CD4-positive, alpha-beta T cell treated with Interferon alpha-2 for 1 hour (primary cell): ENCODE measurements at places on chromosomes 6 and 20.

GRCh38 chr6:132675749-132676148 is 16.8 kb upstream of the TAAR1 start:
- DNase-seq: peak; percentile 10

DNA sequence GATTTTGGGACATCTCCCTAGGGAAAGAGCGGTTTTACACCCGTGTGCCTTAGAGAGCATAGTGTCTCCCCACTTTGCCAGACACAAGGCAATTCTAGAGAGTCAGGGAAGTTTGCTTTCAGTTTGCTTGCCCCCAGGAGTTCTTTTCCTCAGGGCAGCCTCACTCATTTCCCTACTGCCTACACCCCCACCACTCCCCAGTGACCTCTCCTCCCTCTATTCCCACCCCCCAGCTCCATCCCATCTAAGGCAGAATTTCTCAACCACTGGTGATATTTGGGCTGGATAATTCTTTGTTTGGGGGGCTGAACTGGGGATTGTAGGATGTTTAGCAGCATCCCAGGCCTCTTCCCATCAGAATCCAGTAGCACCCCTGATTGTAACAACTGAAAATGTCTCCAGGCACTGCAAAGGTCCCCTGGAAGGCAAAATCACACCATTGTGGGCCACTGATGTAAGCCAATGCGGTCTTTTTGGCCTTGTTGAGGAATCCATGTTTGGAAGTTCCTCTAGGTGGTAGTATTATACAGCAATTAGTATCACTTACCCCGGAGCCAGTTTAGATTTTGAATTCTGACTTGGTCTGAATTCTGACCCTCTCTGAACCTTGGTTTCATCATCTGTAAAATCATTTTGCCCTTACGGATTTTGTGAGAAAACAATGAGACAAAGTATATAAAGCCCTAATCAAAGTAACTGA is 1.3 kb downstream of the EPPIN start:
- no peak for DNase-seq

- no peak for DNase-seq
Observed at GRCh38 chr6:15048367-15048766, 197.5 kb upstream of the JARID2 start.

DNA sequence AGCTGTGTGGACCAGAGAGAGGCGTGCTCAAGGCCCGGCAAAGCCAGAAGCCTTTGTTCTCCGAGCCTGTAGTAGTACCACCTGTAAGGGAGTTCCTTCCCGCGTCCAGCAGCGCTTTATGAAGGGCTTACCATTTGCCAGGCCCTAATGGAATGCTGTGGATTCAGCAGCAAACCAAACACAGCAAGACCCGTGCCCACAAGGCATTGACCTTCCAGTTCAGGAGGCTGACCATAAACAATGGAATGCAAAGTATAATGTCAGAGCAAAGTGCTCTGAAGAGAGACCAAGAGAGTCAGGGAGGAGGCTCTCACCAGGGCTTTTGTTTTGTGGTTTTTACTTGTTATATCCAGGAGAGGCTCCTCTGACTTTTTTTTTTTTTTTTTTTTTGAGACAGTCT is 209.8 kb downstream of the ZMYND8 start:
- no peak for DNase-seq

- DNase-seq: peak; percentile 17
Observed at GRCh38 chr6:87066449-87067333, 28.2 kb downstream of the CGA start.

GRCh38 chr20:43840382-43841070 is 74.1 kb upstream of the TOX2 start:
- peak; percentile 36 for DNase-seq

DNA sequence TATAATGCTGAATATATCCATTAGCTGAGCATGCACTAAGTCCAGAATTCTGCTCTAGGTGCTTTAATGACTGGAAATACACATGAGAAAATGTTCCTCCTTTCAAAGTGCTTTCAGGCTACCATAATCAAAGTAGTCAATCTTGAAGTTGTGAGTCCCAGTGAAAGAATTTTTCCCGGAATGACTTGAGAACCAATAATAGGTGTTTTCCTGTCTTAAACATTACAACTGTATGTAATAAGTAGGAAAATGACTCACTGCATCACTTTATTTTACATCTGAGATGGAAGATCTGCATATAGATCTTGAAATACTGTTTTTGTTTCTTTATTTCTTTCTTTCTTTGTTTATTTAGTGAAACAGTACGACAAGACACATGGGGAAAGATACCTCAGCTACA is 437.4 kb upstream of the JAG1 start:
- no peak for DNase-seq

- DNase-seq: no peak
Observed at GRCh38 chr20:44442298-44443070, 33.2 kb upstream of the TTPAL start.

DNA sequence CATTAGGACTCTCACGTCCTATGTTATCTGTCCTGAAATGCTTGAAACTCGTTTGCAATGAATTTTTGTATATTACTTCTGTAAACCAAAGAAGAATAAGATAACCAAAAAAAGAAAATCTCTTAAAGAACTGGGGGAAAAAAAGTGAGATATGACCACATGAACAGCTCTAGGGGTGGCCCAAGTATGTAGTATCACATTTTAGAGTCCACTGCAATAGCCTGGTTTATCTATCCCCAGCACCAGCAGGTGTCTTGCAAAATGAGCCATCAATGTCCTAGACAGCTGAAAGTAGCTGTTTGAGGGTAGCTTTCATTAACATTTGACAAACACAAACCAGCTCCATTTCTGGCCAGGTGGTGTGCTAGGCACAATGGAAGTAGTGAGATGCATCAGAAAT is 102.8 kb downstream of the PXDC1 start:
- DNase-seq: no peak

DNA sequence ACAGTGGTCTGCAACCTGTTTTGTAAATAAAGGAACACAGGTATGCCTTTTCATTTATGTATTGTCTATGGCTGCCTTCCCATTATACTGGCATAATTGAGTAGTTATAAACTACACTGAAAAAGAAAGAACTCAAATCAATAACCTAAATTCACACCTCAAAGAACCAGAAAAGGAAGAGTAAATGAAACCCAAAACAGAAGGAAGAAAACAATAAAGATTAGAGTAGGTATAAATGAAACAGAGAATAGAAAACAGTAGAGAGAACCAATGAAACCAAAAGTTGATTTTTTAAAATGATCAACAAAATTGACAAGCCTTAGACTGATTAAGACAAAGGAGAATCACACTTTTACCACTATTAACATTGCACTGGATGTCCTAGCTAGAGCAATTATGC is 34.7 kb downstream of the FAM184A start:
- DNase-seq: no peak

DNA sequence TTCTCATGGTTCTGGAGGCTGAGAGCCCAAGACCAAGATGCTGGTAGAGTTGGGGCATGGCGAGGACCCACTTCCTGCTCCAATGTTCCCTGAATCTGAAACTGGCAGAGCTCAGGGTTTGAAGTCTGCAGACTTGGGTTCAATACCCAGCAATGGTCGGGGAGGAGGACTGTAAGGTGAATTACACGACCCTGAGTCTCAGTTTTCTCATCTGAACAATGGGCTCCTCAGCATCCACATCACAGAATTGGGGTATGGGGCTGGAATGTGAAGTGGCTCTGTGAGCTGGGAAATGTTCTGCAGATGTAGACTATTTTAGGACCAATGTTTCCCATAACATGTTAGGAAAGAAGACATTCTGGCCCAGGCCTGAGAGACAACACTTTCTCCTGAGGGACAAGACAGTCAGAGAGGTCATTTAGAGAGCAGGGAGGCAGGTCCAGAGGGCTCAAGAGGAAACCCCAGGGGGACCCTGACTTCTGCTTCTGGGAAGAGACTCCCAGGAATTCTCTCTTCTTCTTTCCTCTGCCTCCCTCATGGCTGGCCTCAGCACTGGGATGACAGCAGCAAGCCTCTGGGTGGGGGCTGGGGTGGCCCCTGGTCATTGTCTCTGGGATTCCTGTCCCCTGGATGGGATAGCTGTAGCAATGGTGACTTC is 141.3 kb upstream of the PMEPA1 start:
- no peak for DNase-seq

DNA sequence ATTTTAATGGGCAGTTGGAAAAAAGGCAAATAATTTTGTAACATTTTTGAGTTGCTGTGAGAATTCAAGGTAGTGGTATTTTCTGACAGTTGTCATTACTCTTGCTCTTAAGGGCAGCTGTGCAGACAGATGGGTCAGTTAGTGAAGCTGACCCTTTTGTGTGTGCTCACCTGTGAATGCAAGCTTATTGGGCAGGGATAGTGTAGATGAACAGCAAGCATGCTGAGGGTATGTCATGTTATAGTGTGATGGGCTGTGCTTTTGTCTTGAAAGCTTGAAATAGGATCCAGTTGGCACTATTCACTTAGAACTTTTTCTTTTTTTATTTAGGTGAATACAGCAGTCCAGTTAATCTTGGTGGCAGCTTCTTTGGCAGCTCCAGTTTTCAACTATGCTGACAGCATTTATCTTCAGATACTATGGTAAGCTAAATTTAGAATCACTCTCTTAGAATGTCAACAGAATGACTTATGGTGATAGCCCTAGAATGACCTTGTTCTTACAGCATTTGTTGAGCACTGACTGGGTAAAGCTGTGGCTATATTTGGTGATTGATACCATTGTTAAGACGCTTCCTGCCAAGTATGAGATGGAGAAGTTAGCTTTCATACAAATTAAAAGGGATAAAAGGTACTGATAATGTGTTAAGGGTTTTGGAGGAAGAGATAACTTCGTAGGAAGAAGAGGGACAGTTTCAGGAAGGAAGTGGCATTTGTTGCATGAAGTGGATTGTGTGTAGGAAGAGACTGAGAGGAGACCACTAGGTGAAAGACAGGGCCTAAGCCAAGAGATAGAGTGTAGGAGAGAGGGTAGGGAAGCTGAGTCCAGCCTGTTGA is 19.5 kb downstream of the LRRN4 start:
- no peak for DNase-seq

DNA sequence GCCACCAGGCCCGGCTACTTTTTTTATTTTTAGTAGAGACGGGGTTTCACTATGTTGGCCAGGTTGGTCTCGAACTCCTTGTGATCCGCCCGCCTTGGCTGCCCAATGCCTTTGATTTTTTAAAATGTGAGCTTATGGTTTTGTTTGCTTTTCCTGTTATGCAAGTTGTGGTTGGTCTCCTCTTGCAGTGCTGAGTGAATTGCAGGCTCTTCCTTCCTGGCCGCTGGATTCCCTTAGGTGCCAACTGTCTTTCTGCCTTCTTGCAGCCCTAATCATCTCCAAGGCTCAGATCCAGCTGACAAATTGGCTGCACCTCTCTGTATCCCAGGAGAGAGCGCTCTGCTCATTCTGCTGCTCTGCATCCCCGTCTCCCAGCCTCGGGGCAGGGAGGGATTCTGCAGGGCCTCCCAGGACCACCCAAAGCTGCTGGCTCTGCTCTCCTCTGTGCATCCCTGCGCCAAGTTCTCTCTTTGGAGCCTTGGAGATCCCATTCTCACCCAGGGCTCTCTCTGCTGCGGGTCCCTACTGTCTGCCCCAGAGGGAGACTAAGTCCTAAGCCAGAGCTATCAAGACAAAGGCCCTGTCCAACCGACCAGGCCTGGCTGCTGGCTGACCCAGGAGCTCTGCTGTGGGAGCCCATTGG is 14.1 kb upstream of the EMILIN3 start:
- DNase-seq: no peak

- DNase-seq: no peak
Observed at GRCh38 chr20:57835074-57835452, 125.2 kb upstream of the PMEPA1 start.

- peak; percentile 29 for DNase-seq
Observed at GRCh38 chr20:50446351-50447101, 63.7 kb upstream of the PTPN1 start.

- no peak for DNase-seq
Observed at GRCh38 chr6:40807484-40807883, 220.3 kb upstream of the LRFN2 start.

DNA sequence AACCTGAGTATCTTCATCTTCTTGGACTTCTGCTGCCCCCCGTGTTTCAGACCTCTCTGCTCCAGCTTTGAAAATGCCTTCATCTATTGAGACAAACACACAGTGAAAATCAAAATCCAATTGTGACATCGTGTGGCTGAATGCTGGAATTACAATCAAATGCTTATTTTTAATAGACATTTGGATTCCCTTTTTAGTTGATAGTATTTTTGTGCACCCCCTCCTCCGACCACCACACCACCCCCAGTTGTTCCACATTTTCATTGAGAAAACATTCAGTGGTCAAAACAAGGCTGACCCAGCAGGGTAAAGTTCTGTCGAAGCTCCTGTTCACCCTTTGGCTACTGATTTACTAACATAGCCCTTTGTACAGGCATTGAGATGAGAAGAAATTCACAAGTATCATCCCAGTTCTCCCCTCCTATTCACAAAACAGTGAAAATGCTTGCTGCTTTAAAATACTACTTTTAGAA is 79.0 kb downstream of the NRSN1 start:
- DNase-seq: peak; percentile 25

DNA sequence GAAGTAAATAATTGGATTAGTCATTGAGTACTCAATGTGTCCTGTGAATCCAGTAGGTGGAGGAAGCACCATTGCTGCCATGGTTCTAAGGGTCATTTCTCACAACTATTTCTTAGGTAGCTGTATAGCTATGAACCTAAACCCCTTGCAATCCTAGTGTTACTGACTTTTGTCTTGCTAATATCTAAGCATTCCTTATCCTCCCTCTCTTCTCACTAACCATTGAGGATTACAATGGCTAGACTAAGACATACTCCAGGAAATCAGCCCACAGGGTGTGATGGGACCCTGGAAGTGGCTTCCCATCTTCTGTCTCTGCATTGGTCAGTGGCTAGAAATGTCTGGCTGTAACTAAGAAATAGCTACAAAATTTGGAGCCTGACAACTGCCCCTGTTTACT is 27.3 kb upstream of the FOXA2 start:
- DNase-seq: no peak

DNA sequence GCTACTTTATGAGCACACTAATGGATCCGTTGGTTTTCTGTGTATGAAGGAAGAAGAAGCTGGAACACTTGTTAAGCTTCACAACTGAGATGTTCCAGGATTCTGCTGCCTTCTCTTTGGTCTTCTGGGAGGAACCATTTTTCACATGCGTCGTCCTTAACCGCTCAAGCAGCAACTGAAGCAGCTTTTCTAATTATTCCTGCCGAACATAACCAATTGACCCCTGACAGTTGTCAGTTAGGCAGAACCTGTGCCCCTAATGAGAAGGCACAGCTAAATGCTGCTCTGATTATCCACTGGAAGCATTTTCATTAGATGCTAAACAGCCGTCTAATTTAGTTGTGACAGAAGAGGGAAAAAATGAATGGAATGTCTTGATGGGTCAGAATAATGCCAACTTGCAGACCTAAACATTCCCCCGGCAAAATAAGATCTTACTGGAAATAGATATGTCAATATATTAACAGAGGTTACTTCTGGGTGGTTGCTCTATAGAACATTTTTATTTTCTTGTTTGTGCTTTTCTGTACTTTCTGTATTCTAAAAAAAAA is 85.0 kb upstream of the SMLR1 start:
- no peak for DNase-seq

GRCh38 chr6:3962291-3963280 is 113.4 kb downstream of the FAM50B start:
- DNase-seq: no peak
